ENCODE measurements at places on chromosomes 7 and 10.
A peak's percentile ranks its signal among the peaks of the same experiment; 100 is the strongest.

- no peak for DNase-seq
Measured at GRCh38 chr7:131664570-131664969, 108.1 kb upstream of the PODXL start.

DNA sequence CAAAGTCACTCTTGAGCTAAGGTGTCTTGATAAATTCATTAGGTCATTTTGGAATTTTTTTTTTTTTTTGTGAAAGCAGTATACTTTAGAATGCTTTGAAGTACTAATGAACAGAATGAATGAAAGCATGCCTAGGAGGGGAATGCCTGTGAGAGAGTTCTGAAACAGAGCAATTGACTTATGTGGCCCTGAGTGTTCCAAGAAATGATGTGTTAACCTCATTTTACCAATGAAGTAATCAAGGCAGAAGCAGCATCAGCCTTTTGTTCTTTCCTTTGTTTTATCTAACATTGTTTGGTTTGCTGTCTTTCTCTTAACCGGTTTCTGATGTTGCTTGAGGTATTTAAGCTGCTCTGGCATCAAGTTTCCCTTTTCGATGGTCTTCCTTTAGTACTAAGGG is 154.6 kb upstream of the HGF start:
- no peak for DNase-seq

- no peak for DNase-seq
Measured at GRCh38 chr10:89076120-89076519, 85.5 kb downstream of the FAS start.

DNA sequence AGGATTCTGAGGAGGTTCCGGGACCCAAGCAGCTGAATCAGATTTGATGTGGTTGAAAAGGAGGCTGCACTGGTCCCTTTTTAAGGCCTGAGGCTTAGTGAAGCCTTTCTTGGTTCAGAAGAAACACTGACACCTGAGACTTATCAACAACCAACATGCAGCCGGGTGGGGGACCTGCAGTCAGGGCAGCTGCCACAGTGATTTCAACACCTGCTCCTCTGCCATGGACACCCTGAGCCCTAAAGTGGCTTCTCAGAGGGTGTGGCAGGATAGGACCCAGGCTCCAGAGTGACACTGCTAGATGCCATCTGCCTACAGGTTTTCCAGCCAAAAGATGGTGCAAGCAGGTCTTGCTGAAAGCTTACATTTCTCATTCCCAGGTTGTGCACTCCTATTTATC is 99.3 kb downstream of the COL13A1 start:
- no peak for DNase-seq

GRCh38 chr7:135121868-135122267 is 26.0 kb upstream of the TMEM140 start:
- peak; percentile 16 for DNase-seq

DNA sequence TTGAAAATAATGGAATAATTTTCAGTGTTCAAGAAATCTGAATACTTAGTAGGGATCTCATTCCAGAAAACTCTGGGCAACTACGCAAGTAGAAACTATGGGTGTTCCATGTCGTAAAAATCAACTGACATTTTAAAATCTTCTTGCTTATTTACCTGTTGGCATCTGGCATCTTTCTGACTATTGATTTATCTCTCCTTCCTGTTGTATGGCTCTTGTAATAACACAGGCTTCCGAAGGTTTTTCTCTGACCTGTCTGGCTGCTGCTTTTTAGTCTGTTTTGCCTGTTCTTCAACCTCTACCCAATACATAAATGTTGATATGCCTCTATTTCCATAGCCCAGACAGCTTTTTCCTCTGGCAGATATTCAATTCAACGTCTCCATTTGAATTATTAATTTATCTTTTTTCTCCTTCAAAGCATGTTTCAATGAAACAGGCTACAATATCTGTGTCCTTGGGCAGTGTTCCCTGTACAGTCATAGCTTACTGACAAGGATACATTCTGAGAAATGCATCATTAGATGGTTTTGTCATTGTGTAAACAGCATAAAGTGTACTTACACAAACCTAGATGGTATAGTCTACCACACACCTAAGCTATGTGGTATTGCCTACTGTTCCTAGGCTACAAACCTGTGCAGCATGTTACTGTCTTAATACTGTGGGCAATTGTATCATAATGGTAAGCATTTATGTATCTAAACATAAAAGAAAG is 105.9 kb upstream of the ETV1 start:
- DNase-seq = no peak

DNA sequence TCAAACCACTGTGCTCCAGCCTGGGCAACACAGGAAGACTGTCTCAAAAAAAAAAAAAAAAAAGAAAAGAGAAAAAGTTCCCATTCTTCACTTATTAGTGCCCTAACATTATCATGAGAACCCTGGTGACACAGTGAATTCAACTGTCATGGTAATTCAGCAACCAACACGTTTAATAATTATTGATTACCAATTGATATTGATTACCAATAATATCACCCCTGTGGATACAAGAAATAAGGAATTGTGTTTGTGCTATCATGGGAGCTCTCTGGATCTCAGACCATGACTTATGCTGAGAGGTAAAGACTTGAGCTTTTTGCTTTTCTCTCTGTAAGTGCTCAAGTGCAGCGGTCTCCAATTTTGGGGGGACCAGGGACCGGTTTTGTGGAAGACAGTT is 195.3 kb downstream of the TPST1 start:
- DNase-seq = no peak

DNA sequence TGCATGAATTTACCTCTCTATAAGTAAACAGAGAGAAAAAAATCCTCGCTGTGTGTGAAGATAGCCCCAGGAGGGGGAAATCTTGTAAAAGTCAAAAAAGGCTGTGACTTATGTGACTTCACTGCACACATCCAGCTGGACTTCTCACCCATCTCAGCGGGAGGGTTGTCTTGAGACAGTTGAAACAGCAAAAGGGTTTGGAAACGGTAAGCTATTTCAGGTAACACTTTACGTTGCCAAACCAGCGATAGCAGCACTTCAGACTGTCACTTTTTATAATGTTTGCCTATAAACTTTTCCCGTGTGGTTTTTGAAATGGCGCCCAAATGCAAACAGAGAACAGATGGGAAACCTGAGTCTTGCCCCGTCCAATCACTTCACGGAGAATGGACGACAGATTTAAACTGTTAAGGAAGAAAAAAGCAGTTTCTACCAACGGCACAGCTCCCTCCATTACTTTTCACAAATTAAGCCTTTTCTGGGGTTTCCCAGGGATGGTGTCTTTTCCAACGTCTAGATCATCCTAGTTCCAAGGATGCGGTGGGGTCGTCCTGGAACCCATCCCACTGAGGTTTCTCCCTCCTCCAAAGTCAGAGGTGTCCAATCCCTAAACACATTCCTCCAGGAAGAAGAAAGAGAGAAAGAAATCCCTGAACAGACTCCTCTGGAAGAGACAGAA is 25.2 kb downstream of the FGFR2 start:
- DNase-seq = no peak

DNA sequence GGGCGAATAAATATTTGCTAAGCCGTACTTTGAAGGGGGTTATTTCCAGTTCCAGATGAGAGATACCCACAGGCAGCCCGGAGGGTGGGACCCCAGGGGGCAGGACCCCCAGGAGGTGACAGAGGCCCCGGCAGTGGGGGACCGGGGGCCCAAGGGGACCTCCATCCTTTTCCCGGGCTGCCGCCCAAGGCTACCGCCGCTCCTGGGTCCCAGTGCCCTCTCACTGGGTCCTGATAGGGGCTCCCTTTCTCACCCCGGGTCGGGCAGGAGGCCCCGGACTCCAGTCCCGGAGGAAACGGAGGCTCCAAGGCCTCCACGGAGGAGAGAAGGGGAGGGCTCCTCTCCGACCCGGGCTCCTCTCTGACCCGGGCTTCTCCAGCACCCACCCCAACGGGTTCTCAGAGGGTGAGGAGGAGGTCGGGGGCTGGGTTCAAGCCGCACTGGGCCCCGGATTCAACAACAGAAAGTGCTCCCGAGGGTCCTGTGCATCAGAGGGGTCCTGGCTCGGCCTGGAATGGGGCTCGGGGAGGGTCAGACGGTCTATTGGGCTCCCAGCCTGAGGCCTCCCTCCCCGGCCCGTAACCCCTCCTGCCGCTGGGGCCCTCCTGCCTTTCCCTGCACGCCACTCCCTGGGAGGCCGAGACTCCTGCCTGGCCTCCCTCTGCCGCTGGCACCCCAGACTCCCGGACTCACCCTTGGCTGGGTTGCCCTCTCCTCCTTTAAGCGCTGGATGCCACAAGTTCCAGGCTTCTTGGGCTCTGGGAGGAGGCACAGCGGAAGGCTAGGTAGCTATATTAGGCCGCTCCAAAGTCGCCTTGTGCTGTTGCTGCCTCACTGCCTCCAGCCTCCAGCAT is 62.5 kb downstream of the ZNF37A start:
- no peak for DNase-seq

GRCh38 chr7:37054624-37055241 is 330.4 kb upstream of the AOAH start:
- no peak for DNase-seq

DNA sequence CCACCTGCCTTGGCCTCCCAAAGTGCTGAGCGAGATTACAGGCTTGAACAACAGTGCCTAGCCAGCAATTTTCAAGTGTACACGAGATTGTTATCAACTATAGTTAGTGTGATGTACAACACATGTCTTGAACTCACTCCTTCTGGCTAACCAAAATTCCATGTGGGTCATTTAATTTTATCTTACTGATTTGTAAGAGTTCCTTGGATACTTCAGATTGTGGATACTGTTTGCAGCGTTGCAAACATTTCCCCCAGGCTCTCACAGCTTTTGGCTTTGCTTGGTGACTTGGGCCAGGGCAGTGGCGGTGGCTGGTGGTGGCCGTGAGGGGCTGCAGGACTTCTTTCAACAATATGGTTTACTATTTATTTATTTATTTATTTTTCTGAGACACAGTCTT is 8.5 kb upstream of the TMEM270 start:
- DNase-seq = no peak

DNA sequence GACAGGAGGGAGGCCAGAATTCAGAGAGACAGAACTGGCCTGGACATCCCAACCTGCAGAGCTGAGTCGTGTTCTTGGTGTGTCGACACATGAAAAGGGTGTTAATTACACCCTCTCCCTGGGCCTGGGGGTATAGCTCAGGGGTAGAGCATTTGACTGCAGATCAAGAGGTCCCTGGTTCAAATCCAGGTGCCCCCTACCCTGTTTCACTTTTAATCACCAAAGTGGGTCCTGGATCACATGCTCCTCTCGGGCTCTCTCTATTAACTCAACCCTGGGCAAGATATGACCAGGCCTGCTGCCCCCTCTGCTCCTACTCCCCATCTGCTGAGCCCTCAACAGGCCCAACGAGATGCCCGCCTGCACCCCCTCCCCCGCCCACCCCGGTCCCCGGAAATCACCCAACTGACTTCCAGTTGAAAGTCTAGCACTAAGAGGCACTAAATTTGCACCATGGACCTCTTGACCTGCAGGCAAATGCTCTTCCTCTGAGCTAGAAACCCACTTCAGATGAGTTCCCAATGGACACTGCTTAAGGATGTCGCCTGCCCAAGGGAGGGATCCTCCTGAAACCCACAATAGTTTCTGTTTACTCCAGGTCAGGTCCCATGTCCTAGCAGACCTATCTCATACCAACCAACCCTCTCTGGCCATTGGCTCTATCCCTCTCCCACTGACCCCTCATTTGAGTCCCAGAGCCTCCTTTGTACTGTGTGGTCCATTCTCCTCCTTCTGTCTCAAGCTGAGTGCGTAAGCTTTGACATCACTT is 137.6 kb downstream of the ZNF467 start:
- peak; percentile 94 for DNase-seq

DNA sequence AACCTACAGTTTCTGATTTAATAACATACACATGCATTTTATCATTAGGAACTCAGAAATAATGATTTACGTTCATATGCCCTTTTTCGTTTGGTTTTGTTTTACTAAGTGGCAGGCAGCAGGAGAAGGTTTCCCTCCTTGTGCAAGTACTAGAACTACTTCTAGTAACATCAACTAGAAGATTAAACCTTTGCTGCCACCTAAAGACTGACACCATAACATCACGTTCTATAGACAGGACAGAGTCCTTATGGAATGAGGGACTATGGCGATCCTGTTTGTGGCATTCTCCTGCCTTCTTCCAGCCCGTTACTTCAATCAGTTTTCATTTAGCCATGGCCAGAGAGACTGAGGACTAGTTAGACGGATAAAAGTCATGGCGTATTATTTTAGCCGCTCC is 53.2 kb downstream of the GAD2 start:
- peak; percentile 85 for DNase-seq

DNA sequence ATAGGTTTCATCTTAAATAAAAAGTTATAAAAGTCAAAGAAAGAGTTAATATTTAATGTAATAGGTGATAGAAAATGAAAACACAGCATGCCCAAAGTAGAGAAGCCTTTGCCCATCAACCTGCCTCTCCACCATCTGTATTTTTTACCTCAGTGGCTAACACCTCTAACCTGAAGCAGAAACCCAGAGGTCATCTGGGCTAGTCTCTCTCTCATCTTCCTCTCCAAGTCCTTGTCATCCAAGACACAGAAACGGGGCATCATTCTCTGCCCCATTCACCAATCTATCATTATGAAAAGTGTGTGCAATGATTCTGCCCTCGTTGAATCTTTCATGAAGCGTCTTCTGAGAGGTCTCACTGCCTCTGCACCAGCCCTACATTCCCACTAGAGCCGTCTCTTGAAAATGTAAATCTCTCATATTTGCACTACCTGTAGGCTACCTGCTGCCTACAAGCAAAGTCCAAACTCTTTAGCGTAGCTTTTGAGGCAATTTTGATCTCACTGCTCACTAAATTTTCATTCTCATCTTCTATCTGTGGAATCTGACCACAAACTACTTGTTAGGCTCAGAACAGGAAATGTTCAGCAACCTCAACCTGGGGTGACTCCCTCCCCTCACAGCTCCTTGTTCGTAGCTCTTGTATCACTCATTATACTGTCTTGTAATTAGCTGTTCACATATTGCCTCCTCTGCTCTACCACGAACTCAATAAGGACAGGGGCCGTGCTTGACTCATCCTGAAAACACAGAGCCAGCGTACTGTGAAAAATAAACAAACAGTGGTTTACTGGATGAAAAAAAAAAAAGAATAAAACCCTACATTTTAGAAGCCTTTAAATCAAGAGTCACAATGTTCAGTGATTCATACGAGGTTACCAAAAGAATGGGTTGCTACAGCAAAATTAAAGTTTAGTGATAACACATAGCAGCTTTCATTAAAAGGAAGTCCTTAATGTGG is 83.1 kb downstream of the CTNNA3 start:
- DNase-seq = no peak
